Right lobe of liver (tissue), 6 donors: ENCODE measurements at places on chromosomes 11 and 22. TPM values are rescaled to one million over a fixed set of nuclear protein-coding genes. Genes with fewer than 3 reads are reported as not detected.
A peak's percentile ranks its signal among the peaks of the same experiment; 100 is the strongest.

DNA sequence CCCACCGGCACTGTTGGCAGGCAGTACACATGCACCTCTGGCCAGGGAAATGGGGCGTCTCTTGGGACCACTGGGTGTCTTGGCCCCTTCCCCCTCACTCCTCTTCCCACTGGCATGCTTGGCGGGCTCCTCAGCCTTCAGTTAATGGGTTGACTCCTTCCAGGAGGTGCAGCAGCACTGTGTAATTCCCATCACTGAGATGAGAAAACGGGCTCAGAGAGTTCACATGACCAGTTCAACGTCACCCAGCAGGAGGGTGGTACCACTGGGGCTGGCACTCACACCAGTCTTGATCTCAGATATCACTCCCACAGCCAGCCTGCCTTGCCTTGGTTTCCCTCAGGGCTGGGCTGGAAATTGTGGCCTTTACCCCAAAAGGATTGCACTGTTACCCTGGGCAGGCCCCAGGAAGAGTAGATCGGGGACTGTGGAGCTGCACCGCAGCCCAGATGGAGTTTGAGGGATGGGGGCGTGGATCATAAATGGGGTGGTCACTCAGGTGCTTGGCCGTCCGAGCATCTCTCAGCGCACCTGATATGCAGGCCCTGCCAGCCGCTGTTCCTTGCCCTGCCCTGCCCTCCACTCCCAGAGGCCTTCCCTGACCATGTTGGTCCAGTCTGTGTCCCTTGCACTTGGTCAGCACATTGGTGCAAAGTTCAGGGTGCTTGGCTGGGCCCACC is 16.9 kb downstream of the CAPN5 start:
- H3K27ac ChIP-seq, result no peak overlapping the region
- H3K27me3 ChIP-seq, result no peaks in the 10 kb centered on the region
- DNase-seq, result no peak
- no peaks in the 10 kb centered on the region for H3K4me1 ChIP-seq

GRCh38 chr11:898540-899190 is 11.9 kb downstream of the CHID1 start:
- H3K27me3 ChIP-seq, result no peaks in the 10 kb centered on the region
- no peak overlapping the region for H3K27ac ChIP-seq
- no peaks in the 10 kb centered on the region for H3K4me1 ChIP-seq
- peaks cover 40% of the 10 kb centered on the region for H3K36me3 ChIP-seq

GRCh38 chr11:34627197-34627596 is 6.3 kb downstream of the EHF start:
- H3K4me3 ChIP-seq, result no peak overlapping the region
- H3K27me3 ChIP-seq, result no peaks in the 10 kb centered on the region
- no peaks in the 10 kb centered on the region for H3K36me3 ChIP-seq
- DNase-seq, result no peak
- H3K27ac ChIP-seq, result no peak overlapping the region

DNA sequence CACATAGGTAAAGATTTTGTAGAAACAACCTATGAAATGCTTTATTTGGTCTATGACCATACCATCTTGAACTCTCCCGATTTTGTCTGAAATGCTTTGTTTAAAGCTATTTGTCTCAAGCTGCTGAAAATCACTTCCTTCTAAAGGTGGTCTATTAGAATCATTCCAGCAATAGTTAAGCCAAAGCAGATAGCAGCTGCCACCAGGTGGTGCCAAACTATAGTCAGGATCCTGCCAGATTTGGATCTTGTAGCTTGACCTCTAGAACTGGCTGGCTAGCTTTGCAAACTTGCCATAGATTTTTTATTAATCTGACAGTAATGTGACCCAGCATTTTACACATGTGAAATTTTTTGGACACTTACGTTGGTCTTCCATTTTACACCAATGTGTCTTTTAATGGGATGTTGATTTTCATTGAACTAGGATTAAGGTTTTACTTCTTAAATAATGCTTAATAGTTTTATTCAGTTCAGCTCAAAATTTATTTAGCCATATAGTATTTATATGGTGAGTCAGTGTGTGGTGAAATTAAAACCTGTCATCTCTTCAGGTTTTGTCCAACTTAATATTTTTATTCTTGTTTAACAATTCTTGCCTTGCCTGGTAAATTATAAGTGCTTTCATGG is 19.7 kb downstream of the CTR9 start:
- no peak for DNase-seq
- peaks cover 16% of the 10 kb centered on the region for H3K36me3 ChIP-seq
- H3K27ac ChIP-seq, result peak overlapping the region; percentile 48
- no peaks in the 10 kb centered on the region for H3K4me1 ChIP-seq
- no peak overlapping the region for H3K4me3 ChIP-seq
- no peaks in the 10 kb centered on the region for H3K27me3 ChIP-seq

GRCh38 chr11:31825838-31826484 is 14.8 kb upstream of the PAX6 start:
- peaks cover 68% of the 10 kb centered on the region for H3K27me3 ChIP-seq
- no peak overlapping the region for H3K27ac ChIP-seq
- DNase-seq, result no peak
- H3K4me3 ChIP-seq, result no peak overlapping the region

DNA sequence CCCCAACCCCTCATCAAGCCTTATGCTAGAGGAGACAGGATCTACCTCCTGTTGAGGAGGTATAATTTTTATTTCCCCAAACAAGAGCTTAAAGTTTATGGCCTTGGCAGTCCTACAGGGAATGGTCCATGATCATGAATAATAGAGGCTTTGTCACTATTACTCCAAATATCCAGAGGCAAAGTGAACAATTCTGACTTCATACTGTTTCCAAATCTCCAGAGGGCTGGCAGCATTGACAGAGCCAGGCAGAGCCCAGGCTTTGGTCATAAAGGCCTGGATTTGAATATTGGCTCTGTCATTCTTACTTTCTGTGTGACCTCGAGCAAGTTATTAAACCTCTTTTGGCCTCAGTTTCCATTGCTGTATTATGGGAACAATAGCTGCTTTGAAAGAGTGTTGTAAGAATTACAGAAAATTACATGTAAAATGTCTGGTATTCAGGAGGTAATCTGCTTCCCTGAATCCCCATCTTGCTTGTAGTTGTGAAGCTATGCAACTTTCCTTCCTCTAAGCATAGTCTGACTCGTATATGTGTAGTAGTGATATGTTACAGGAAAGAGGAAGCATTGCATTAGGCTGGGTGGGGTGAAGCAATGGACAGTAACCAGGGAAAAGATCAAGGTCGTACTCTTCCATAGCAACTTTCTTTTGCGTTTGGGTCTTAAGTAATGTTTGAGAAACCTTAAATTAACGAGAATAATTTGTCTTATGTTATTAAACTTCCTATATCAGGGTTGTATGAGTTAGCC is 88.8 kb downstream of the CD44 start:
- no peak overlapping the region for H3K27ac ChIP-seq
- no peaks in the 10 kb centered on the region for H3K4me1 ChIP-seq
- no peak overlapping the region for H3K4me3 ChIP-seq
- no peaks in the 10 kb centered on the region for H3K27me3 ChIP-seq

- no peak overlapping the region for H3K4me3 ChIP-seq
- no peaks in the 10 kb centered on the region for H3K4me1 ChIP-seq
- DNase-seq, result no peak
Measured at GRCh38 chr11:117523680-117524079, 196.0 kb downstream of the CEP164 start.

GRCh38 chr22:24937114-24937513 is 9.4 kb downstream of the LHFPL7 start:
- no peak for DNase-seq
- H3K27me3 ChIP-seq, result no peaks in the 10 kb centered on the region
- H3K4me3 ChIP-seq, result no peak overlapping the region
- no peaks in the 10 kb centered on the region for H3K36me3 ChIP-seq
- no peak overlapping the region for H3K27ac ChIP-seq

The MS4A12 gene
- not detected for total RNA-seq

The PGA5 gene
- not detected for total RNA-seq
